ENCODE measurements at places on chromosomes 7 and 10.

- no peak for DNase-seq
Measured at GRCh38 chr7:115293628-115294240, 371.8 kb downstream of the MDFIC start.

DNA sequence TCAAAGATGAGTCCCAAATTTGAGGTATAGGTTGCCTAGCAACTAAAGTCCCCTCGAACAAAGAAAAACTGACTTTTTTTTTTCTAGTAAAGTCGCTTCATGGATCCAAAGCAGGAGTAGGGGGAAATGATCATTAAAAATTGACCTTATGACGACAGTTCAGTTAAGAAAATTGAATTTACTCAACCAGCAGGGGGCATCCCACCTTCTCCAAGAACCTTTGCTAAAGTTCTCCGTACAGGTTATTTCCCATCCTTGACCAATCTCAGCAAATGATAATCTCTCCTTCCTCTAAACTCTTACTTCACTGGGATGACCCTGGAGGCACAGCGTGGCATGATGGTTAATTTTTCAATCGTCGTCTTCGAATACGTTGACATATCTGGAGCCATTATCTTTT is 228.3 kb downstream of the CALN1 start:
- no peak for DNase-seq

DNA sequence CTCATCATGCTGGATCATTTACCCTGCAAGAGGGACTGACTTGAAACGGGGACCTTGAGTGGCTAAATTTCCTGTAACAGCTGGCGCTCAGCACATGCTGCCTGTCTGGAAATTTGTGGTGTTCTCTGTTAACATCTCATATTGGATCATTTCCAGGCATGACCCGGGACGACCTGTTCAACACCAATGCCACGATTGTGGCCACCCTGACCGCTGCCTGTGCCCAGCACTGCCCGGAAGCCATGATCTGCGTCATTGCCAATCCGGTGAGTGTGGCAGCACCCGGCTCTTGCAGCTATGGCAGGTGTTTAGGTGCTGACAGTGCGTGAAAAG is 9.9 kb downstream of the MDH2 start:
- no peak for DNase-seq

DNA sequence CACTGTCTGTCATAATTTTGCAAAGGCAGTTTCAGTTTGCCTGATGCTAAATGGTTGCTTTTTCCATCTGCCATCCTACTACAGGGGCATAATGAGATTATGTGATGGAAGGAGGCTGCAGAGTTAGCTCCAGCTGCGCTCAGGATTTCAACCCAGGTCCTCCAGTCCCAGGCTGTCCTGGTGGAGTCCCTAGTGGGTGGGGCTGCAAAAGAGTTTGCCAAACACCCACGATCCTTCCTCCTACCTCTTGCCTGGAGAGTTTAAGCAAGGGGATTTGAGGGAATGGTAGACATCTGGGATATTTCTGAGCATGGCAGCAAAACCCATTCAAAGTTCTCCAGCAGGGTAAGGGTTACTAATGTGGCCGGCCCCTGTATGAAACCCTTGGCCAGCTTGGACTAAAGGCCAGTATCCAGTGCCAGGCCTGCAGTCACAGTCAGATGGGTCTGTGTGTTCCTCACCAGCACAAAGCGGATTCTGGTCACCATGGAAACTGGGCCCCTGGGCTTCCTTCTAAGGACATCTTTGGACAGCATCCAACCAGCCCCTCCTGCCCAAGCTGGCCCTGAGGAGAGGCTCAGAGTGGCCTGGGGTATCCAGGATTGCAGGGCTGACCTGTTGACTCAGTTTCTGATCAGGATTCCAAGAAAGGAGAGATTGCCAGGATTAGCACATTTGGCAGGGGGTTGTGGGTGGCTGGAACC is 42.7 kb upstream of the CHST3 start:
- DNase-seq = no peak

DNA sequence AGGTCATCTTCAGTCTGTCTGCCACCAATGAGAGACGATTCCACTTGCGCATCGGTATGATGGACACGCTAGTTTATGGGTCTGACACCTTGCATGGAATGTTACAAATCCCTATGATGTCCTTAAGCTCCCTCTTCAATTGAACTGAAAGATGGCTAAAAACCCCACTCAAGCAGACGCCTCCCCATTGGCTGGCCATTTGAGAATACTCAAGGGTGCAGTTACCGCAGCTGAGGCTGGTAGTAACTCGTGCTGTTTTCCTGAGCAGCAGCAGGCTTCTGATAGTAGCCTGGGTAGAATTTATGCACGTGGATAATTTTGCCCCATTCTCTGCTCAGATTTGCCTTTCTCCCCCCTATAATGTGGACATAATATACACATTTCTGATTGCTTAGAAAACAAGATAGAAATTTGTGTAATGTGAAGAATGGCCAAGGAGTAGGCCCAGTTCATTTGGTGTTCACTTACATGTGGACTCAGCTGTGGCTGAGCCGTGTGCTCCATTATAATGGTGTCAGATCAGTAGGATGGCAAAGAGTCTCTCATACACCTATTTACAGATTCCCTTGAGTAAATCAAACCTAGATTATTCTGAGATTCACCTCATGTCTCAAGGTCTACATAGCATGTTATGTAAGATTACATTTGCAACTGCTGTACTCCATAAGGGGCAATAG is 142.8 kb downstream of the HIBADH start:
- DNase-seq = no peak

- no peak for DNase-seq
Measured at GRCh38 chr10:63313066-63313717, 152.6 kb downstream of the JMJD1C start.

- DNase-seq = no peak
Measured at GRCh38 chr7:156055206-156055822, 243.1 kb upstream of the SHH start.

DNA sequence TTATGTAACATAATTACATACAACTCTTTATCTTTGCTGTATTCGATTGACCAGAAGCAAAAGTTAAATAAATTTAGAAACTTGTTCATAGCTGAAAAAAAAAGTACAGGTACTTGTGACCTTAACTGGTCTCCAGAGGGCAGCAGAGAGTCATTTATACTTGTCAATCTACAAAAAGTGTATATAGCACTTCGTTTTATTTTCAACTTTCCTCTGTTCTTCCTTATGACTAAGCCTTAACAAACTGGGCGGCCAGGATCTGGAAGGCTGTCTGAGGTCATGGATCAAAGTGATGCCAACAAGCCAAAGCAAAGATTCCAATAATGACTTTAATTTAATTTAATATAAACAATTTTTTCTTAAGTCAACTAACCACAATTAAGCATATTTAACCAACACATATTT is 29.8 kb downstream of the C10orf67 start:
- DNase-seq = no peak

DNA sequence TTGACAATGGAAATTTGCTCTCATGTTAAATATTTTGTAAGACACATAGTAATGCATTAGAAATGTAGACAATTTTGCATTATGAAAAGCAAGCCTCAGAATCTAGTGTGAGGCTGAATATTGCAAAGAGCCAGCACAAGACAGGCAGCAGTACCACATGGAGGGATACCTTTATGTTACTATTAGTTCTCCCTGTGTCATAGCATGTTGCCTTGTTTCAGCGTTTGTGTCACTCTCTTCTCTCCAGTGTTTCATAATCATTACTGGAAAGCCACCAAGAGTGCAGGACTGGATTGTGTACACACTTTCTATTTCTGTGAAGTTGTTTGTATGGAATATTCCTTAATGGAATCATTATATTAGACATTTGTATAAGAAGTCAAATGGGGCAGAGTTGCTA is 8.5 kb downstream of the AHR start:
- no peak for DNase-seq

- DNase-seq = no peak
Measured at GRCh38 chr10:78936412-78937342, 132.1 kb upstream of the ZMIZ1 start.

- no peak for DNase-seq
Measured at GRCh38 chr10:59435707-59436106, 73.4 kb upstream of the FAM13C start.

DNA sequence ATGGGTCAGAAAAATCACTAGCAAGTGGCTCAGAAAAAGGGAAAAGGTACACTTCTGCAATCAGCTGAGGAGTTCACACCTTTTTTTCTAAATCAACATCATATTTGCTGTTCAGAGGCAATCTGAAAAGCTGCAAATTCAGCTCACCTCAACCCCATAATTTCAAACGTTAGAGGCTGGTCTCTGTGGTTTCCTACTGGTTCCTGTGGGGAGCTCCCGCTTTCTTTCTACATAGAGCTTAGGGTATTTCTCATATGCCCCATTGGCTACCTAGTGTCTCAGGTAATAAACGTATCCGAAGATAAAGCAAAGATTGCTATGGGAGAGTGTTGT is 5.2 kb upstream of the ZNF22 start:
- no peak for DNase-seq

DNA sequence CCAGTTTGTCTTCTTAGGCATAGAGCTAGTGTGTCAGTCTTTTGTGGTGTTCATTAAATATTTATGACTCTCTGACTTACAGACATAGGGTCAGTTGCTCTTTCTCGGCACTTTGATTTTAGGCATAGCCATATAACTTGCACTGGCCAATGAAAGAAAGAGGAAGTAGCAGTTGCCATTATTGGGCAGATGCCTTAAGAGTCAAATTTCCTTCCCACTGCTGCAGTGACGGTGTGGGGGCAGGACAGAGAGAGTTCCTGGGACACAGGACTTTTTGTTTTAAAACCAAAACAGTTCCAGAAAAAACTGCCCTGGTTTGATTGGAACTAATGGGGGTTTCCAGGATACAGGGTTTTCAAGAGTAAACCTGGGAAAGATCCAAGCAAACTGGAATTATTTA is 60.2 kb upstream of the PHF14 start:
- no peak for DNase-seq

DNA sequence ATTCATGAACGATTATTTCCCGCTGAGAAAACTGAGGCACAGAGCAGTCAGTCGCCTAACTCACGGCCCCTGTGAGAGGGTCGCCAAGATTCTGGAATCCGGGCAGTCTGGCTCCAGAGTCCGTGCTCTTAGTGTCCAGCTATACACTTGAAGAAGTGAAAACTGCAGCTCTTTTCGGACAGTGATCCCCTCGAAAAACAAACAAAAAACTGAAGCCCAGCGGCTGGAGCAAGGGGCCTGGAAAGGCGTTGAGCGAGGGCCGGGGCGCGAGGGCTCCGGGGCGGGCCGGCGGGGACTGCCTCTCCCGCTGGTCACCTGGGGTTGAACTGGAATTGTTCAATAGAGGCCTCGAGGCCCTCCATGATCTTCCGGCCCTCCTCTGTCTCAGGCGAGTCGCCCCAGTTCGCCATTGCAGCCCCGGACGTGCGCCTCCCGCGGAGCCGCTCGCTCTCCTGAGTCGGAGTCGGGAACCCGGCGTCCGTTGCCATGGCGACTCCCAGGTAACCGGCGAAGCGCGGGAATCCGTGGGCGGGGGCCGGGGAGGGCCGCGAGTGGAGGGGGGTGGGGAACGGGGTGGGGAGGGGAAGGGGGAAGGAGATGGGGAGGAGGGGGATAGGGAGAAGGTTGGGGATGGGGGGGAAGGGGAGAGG is 881 bp downstream of the C10orf67 start:
- no peak for DNase-seq

DNA sequence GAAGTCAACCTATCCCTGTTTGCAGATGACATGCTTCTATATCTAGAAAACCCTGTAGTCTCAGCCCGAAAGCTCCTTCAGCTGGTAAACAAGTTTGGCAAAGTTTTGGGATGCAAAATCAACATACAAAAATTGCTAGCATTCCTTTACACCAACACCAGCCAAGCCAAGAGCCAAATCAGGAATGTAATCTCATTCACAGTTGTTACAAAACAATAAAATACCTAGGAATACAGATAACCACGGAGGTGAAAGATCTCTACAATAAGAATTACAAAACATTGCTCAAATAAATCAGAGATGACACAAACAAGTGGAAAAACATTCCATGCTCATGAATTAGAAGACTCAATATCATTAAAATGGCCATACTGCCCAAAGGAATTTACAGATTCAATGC is 50.4 kb upstream of the ZNF365 start:
- DNase-seq = no peak
